ENCODE measurements at places on chromosomes 6 and 20.

GRCh38 chr6:22421198-22421597 is 124.4 kb upstream of the PRL start:
- no peak for DNase-seq

- DNase-seq = peak; percentile 26
Measured at GRCh38 chr20:18989736-18990474, 176.3 kb downstream of the SCP2D1 start.

DNA sequence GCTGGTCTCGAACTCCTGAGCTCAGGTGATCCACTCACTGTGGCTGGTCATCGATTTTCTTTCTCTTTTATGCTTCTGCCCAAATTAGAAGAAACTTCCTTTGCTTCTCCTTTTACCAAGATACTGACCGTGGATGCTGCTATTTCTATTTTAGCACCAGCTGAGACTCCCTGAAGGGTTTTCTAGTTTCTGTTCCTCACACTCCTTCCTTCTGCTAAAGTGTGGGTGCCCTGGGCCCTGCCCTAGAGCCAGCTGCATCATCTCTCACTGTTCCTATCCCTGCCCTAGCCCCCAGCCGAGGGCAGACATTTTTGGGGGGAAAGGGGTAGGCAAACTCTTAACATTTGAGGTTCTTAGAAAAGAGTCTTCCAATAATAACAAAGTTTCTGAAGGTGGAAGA is 6.3 kb downstream of the SMOC2 start:
- DNase-seq = no peak

DNA sequence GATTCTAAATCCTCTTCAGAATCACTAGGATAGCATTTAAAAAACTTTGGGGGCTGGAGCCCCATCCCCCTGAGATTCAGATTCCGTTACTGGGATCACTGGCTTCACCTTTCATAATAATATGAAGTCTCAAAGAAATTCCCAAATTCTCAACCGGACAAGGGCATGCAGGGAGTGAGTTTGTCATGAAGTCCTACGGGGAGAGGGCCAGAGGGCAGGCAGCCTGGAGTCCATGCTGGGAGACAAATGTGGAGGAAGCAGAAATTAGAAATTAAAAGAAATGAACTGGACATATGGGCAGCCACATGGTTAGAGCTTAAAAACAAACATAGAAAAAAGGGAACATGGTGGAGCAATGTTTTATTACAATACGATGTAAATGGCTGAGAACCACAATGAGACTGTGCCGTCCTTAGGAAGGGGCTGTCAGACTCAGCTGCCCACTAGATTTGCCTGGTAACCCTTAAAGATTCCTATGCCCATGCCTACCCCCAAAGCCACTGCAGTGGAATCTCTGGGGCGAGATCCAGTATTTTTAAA is 142.6 kb downstream of the CEBPB start:
- DNase-seq = no peak

DNA sequence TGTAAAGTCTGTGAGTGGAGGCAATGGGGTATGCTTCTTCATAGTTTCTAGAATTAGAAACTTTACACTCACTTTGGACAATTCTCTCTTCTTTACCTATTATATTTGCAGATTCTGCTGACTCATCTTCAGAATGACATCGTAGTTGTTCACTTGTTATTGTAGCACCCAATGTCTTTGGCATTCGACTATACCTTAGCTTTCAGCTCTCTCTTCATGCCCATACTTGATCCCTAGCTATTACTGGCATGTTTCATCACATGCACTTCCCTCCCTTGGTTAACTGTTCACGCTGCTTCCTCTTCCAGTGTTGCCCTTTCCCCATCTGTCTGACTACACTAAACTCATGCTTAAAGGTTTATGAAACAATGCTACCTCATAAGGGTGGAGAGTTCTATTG is 298.1 kb upstream of the TCF21 start:
- no peak for DNase-seq

GRCh38 chr6:114068116-114068515 is 97.2 kb upstream of the HDAC2 start:
- DNase-seq = no peak

DNA sequence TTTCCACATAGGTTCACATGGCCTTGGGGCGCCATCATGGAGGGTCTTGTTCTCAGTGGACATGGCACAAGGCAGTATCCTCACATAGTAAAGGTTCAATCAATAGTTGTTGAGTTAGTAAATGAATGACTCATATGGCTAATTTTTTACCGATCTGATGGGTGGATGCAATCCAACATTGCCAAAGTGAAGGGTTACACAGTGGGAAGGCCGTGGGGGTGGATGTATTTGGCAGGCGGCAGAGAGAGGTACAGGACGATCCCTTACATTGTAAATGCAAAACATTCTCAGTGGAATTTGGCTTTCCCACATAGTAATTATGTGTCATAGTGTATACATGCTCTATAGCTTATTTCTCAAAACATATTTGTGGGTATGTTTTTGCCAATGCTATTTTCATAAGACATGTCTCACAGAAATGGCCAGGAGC is 21.0 kb upstream of the PDE7B start:
- no peak for DNase-seq

- DNase-seq = no peak
Measured at GRCh38 chr6:153553627-153554026, 422.5 kb upstream of the RGS17 start.

DNA sequence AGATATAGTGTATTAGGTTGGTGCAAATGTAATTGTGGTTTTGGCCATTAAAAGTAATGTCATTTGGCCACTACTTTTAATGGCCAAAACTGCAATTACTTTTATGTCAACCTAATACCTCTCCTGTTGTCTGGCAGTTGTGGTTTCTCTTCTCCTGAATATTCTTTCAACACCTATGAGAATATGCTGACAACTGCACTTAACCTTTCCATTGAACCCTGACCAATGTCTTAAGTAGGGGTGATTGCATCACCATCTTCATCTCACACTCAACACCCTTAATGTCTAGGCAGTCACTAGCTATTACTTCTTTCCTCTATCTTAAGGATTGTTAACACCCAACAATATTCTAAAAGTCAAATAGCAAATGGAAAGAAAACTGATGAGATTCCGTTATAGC is 200.5 kb upstream of the HSF2 start:
- DNase-seq = no peak

DNA sequence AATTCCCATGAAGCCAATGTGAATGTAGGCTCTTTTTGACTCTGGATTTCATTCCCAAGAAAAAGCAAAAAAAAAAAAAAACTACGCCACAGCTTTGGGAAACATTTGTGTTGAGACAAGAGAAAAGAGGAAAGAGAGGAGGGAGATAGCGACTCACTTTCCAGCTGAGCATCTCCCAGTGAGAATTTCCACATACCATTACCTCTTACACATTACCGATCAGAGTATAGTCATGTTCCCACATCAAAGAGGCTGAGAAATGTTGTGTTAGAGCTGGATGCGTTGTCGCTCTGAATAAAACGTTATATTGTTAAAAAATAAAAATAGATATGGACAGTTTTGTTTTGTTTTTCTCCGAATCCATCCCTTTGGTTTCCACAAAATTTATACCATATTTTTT is 1019.3 kb upstream of the ADGRB3 start:
- DNase-seq = no peak

- DNase-seq = peak; percentile 44
Measured at GRCh38 chr20:51211191-51211590, 188.3 kb upstream of the KCNG1 start.

GRCh38 chr6:69202768-69203167 is 567.7 kb downstream of the ADGRB3 start:
- no peak for DNase-seq

GRCh38 chr6:129525055-129525454 is 184.9 kb downstream of the ARHGAP18 start:
- DNase-seq = no peak

- DNase-seq = no peak
Measured at GRCh38 chr6:46993846-46994245, 48.3 kb downstream of the ADGRF1 start.

DNA sequence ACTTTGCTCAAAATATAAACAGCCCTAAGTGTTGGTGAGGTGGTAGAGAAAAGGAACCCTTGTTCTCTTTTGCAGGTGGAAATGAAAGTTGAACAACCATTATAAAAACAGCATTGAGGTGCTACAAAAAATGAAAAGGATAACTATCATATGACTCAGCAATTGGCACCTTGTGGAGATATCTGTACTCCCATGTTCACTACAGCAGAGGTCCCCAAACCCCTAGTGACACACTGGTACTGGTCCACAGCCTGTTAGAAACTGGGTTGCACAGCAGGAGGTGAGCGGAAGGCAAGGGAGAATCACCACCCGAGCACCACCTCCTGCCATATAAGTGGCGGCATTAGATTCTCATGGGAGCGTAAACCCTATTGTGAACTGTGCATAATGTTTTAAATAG is 267.4 kb upstream of the THEMIS start:
- DNase-seq = no peak

- no peak for DNase-seq
Measured at GRCh38 chr20:33239979-33240736, 4.4 kb downstream of the BPIFA1 start.

DNA sequence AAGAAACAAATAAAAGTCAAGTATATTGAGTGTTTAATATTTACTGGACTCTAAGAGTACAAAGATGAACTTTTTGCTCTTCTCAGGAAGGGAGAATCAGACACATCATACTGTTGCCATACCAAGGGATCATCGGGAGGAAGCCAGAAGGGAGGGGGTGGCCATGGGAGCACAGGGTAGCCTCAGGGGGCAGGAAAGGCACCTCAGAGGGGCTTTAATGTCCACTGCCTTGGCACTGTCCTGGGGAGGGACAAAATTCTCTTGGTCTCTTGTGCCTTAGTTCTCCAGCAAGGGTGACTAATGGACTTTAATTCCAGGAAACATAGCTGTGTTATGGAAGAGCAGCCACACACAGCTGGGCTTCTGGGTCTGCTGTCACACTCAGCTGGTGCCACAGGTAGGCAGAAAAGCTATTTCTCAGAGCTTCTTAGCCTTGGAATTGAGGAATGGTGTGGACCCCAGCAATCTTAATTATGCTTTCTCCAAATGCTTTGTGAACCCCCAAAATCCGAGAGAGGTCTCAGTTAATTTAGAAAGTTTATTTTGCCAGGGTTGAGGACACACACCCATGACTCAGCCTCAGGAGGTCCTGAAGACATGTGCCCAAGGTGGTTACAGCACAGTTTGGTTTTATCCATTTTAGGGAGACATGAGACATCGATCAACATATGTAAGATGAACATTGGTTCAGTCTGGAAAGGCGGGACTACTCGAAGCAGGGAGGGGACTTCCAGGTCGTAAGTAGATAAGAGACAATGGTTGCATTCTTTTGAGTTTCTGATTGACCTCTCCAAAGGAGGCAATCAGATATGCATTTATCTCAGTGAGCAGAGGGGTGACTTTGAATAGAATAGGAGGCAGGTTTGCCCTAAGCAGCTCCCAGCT is 53.2 kb downstream of the MRAP2 start:
- no peak for DNase-seq

DNA sequence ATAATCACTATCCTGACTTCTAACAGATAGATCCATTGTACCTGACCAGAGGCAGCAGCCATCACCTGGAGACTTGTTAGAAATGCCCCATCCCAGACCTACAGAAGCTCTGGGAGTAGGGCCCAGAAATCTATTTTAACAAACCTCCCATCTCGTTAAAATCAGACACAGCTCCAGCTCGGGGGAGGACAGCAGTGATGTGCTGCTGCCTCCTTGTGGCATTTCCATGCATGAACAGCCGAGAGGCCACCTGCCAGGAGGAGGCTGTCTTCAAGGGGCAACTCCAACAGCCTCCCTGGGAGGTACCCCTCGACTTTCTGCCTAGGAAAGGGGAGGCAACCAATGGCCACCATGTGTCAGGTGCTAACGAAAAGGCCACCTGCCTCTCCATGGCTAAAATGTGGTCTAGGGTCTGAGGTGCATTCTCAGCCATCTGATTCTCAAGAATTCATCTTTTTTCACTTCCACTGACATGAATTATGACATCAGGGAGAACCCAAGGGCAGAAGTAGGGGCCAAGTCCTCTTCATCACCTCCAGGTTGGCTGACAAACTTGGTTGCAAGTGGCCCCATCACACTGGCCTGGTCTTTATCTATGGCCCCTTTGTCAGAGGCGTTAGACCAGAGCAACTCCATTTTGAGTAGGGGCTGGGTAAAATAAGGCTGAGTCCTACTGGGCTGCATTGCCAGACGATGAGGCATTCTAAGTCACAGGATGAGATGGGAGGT is 12.2 kb upstream of the KCNK15 start:
- DNase-seq = peak; percentile 63

- DNase-seq = no peak
Measured at GRCh38 chr6:44250067-44250717, 3.3 kb downstream of the HSP90AB1 start.

- no peak for DNase-seq
Measured at GRCh38 chr6:77249560-77249959, 213.7 kb downstream of the HTR1B start.

GRCh38 chr20:40813029-40813431 is 124.0 kb upstream of the MAFB start:
- DNase-seq = no peak

DNA sequence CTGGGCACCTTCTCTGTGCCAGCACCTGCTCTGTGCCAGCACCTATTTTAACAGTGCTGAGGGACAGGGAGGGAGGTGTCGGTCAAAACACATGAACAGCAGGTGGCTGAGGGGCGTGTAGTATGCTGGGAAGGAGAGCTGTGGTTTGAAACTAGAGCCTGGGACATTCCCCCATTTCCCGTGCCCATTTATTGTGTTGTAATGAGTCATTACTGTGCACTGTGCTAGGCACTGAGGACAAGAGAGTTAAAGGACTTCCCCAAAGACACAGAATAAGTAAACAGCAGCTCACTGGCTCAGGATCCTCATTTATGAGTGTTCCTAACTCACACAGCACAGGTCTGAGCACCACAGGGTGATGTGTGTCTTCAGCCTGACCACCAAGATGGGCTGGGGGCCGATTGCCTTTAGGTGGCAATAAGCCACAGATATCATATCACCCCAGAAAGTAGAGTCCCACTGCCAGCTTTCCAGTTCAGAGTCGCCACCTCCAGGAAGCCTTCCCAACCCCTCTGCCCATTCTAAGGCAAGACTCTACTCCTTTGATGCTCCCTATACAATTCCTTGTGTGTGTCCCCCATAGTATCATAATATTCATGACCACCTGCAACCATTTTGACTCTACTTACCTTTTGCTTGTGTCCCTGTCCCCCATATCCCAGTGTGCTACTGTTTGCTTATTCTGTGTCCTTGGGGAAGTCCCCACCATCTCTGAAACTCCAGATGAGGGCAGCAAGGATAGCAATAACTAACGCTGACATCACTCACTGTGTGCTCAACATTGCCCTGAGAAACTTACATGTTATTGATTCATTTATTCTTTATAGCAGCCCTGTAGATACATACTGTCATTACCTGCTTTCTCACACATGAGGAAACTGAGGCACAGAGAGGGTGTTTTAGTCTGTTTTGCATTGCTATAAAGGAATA is 87.3 kb downstream of the TOX2 start:
- peak; percentile 27 for DNase-seq

GRCh38 chr6:75094614-75095200 is 111.1 kb downstream of the COL12A1 start:
- no peak for DNase-seq

DNA sequence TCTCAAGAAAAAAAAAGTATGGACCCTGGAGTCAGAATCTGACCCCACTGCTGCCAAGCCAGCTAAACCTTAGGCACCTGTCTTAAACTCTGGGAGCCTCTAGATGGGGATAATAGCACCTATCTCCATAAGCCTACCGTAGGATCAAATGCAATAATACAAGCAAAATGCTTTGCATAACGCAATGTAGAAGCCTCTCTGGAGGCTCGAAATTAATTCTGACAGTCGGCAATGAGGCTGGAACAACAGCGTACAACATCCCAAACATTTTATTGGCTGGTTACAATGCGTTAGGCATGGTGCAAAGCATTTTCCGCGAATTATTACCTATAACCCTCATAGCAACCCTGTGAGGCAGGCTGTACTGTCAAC is 521 bp downstream of the CDK5RAP1 start:
- no peak for DNase-seq

Data from colonic mucosa (tissue), 4 donors.